Hair follicular keratinocyte (primary cell): ENCODE measurements at places on chromosomes 2 and 18. TPM values are rescaled to one million over a fixed set of nuclear protein-coding genes. Genes with fewer than 3 reads are reported as not detected.

POTEI gene
- not detected in 2 replicates for total RNA-seq

CSRNP3 gene
- 0.80 and 5.9 TPM in 2 replicates for total RNA-seq

CKAP2L gene
- total RNA-seq, result 11.3 and 21.2 TPM in 2 replicates

CIB4 gene
- not detected in 2 replicates for total RNA-seq

AQP12B gene
- not detected in 2 replicates for total RNA-seq

TRAPPC12 gene
- total RNA-seq, result 51.3 and 51.4 TPM in 2 replicates

SP140 gene
- not detected in 2 replicates for total RNA-seq

ZSWIM2 gene
- total RNA-seq, result not detected in 2 replicates

NLRC4 gene
- not detected in 2 replicates for total RNA-seq

ING5 gene
- 9.8 and 18.5 TPM in 2 replicates for total RNA-seq

NGEF gene
- total RNA-seq, result 0.04 and 0.16 TPM in 2 replicates

MC4R gene
- not detected in 2 replicates for total RNA-seq

REG3G gene
- total RNA-seq, result not detected in 2 replicates

SLC14A1 gene
- total RNA-seq, result not detected in 2 replicates

SERPINB11 gene
- not detected in 2 replicates for total RNA-seq

TFPI gene
- 1.4 and 2.3 TPM in 2 replicates for total RNA-seq

CAPN14 gene
- 0.30 and 0.47 TPM in 2 replicates for total RNA-seq

HAT1 gene
- total RNA-seq, result 36.4 and 69.1 TPM in 2 replicates

UGT1A5 gene
- not detected in 2 replicates for total RNA-seq

C2orf15 gene
- total RNA-seq, result 0.16 and 2.3 TPM in 2 replicates

MAP3K19 gene
- total RNA-seq, result not detected in 2 replicates

ASXL3 gene
- 0.11 TPM in 1 of 2 replicates, not detected in the other for total RNA-seq

NPPC gene
- total RNA-seq, result not detected in 2 replicates

CELF4 gene
- not detected in 2 replicates for total RNA-seq

SRD5A2 gene
- total RNA-seq, result not detected in 2 replicates

ASXL2 gene
- 7.5 and 11.8 TPM in 2 replicates for total RNA-seq

MEX3C gene
- total RNA-seq, result 38.6 and 52.6 TPM in 2 replicates

ADGRF3 gene
- total RNA-seq, result 0.08 TPM in 1 of 2 replicates, not detected in the other

SCYGR4 gene
- total RNA-seq, result not detected in 2 replicates

ACOXL gene
- total RNA-seq, result not detected in 2 replicates

RPRM gene
- total RNA-seq, result not detected in 2 replicates

NEUROD1 gene
- total RNA-seq, result not detected in 2 replicates

SLC66A3 gene
- 20.0 and 35.7 TPM in 2 replicates for total RNA-seq

COL3A1 gene
- total RNA-seq, result 1.5 and 19.3 TPM in 2 replicates

ZBTB14 gene
- 5.4 and 6.3 TPM in 2 replicates for total RNA-seq

RAB10 gene
- total RNA-seq, result 92.9 and 113 TPM in 2 replicates

B3GNT7 gene
- total RNA-seq, result 0.34 and 0.47 TPM in 2 replicates

SERPINB12 gene
- not detected in 2 replicates for total RNA-seq

IL36RN gene
- 0.15 and 1.0 TPM in 2 replicates for total RNA-seq

IL37 gene
- total RNA-seq, result not detected in 2 replicates

RESP18 gene
- not detected in 2 replicates for total RNA-seq

REG1B gene
- total RNA-seq, result not detected in 2 replicates

CFC1 gene
- total RNA-seq, result not detected in 2 replicates

CRYGC gene
- not detected in 2 replicates for total RNA-seq

POTEC gene
- not detected in 2 replicates for total RNA-seq

ITSN2 gene
- total RNA-seq, result 15.2 and 23.5 TPM in 2 replicates

HTRA2 gene
- total RNA-seq, result 26.8 and 36.5 TPM in 2 replicates

IL36B gene
- total RNA-seq, result not detected in 2 replicates

NYAP2 gene
- not detected in 2 replicates for total RNA-seq

SLC16A14 gene
- 0.31 and 0.34 TPM in 2 replicates for total RNA-seq

SCN9A gene
- total RNA-seq, result 0.15 and 0.62 TPM in 2 replicates

RNF152 gene
- 25.5 and 27.3 TPM in 2 replicates for total RNA-seq

KCNG2 gene
- total RNA-seq, result not detected in 2 replicates

LTBP1 gene
- total RNA-seq, result 72.8 and 83.8 TPM in 2 replicates
